ENCODE measurements at places on chromosomes 12 and 14.

- no peak for DNase-seq
These were observed 18.5 kb downstream of the RPGRIP1 start for GRCh38 chr14:21298358-21298757.

DNA sequence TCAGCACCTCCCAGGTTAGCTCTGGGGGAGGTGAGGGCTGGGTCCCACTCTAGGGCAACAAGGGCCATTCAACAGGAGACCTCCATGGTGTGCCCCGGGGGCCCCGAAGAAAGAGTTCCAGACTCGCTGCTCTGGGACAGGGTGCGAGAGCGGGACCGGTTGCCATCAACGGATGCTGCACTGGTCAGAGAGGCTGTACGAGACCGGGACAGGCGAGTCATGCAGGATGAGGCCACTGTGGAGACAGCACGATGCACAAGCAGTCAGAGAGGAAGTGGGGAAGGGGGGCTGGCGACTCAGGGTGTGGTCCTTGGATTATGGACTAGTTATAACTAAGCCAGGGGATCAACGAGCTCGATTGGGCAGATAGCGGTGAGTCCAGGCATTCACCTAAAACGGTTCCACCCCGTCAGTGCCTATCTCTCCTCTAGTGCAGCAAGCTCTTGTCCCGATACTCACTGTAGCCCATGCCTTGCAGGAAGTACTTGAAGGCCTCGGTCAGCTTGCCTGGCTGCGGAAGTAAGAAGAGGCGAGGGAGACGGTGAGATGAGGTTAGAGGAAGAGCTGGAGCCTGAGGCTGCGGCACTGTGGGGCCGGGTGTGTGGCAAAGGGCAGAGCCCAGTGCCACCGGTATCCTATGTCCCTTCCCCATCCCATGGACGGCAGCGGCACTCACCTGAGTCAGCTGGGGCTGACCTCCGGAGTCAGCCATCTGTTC is 7.2 kb downstream of the NDRG2 start:
- DNase-seq, result no peak

DNA sequence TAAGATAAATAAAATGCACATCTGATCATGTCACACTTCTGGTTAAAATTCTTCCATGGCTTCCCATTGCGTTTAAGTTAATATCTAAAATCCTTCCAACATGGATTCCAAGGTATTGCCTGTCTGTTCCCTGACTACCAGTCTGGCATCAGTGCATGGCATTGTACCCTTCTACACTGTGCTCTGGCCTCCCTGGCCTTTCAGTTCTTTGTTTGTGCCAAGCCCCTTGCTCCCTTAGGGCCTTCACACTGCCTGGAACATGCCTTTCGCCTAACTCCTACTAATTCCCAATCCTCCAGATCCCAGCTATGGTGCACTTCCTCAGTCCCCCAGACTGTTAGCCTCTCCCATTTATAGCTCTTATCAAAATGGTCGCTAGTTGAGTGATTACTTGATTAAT is 6.3 kb downstream of the CIPC start:
- no peak for DNase-seq

DNA sequence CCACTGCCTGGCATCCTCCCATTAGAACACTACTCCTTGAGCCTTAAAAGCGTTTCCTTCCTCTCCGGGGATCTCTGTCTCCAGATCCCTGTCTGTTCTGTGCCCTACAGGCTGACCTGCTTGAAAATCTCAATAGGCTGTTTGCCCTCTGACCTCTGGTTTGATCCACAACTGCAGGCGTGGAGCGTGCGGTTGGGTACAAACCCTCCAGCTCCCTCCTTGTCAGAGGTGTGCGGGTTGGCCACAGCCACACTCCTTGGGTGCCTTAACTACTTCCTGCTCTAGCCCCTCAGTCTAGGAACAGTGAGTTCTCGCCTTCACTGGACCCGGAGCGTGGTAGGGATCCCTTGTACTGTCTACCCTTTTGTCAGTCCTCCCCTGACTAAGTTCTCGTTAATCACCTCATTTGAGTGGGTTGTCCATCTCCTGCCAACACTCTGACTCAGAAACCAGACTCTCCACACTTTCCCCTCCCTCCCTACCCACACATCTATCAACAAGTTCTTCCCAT is 33.1 kb downstream of the CMKLR1 start:
- peak; percentile 96 for DNase-seq

DNA sequence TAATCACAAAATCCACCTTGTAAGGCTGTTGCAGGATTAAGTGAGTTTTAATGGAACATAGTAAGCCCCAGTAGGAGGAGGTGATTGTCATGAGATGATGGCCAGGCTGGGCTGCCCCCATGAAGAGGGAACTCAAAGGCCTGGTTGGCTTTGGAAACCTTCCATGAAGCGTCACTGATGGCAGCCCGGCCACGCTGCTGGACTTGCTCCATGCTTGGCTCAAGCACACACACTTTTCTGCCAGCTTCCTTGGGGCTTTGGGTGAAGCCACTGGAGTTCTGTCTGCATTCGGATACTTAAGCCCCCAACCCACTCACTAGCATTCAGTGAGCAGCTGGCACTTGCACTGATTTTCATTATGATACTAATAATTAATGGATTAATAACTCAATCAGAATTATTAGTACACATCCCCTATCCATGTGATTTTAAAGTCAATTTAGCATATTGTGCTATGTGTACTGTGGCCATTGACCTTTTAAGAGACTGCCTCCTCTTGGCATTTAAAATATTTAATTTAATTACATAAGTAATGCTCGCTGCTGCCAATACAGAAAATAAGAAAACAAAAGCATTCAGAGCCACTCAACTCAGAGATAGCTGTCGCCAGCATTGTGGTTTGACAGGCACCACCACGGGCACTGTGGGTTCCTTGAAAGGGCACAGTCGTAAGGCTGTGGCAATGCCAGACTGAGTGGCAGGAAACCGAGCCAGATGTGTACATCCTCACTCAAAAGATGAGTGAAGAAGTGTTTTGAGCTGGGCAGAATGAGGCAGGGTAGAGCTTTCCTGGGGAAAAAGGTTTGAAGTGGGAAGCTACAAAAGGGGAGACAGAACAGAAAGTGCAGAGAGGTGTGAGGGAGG is 15.9 kb downstream of the KRT85 start:
- no peak for DNase-seq

GRCh38 chr12:47903927-47904712 is 674 bp downstream of the VDR start:
- DNase-seq, result peak; percentile 83

- no peak for DNase-seq
These were observed 19.5 kb downstream of the DMAC2L start for GRCh38 chr14:50331596-50331995.

- DNase-seq, result no peak
These were observed 35.3 kb downstream of the NUBPL start for GRCh38 chr14:31596342-31597095.

DNA sequence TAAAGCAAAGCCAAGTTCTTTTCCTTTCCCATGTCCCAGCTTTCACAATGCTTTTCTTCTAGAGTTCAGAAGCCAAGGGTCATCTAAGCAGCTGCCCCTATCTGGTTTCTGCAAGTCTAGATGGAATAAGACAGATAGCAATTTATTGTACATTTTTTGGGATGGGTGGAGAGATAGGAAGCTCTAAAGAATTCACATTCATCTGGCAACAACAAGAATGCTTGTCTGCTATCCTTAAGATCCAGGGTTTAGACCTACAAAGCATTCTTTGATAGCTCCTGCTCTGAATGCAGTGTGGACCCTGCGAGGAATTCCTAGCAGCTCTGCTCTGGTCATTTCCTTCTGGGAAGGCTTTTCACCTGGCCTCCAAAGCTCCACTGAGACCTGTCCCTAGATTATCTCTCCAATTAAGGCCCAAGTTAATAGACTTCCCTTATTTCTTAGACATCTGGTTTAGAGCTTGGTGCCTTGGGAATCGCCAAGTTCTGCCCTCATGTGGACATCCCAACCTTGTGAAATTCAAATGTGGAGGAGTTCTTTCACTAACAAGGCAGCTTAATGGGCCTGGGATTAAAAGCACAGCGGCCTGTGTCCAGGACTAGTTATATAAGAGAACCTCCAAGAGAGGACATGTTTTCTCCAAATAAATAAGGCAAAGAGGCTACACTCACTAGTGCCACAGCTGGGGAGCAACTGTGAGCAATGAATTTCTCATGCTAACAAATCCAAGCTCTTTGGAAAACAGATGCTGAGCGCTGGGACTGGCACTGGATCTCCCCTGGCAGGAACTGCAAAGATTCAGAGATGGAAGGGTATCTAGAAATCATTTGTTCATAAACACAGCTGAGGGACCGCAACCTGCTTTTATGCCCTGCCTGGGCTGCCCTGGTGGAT is 384.5 kb upstream of the DDHD1 start:
- DNase-seq, result no peak

DNA sequence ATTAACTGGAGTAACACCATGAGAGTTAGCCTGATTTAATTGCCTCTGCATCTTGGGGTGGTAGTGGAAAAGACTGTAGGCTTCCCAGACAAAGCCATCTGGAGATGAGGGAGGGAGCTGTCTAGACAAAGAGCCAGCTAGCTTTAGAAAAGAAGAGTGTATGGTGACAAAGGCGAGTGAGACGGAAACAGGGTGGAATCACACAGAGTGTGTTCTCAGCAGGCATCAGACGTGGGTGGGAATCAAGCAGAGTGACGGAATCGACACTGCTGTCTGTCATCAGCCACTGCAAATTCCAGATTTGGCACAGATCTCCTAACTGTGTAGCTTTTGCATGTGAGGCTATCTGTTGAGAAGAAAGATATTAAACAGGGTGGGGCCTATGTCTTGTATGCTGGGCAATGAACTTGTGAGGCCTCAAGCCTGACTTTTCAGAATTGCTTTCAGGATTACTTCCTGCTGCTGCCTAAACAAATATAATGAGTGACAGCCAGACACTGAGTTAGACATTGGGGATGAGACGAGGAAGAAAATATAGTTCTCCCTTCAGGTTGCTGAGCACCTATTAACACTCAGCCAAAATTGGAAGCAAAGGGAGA is 236.5 kb upstream of the GRIP1 start:
- DNase-seq, result no peak

DNA sequence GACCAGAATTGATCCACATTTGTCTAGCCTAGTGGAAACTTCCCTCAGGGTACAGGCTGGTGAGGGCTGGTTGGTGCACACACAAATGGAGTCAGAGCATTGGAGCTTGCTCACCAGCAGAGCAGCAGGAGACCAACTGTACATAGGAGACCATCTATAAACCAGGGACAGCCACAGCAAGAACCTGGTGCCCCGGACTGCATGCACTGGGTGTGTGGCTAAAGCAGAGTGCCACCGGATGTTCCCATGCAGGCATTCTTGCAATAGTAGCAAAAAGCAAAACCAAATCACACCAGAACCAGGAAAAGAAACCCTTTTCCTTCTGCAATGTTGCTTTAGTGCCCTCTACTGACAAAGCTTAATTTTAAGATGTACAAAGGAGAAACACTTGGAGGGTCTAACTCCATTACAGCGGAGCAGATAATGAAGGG is 136.4 kb downstream of the MDGA2 start:
- DNase-seq, result no peak

- DNase-seq, result no peak
These were observed 113.7 kb downstream of the DUSP6 start for GRCh38 chr12:89238593-89238992.

DNA sequence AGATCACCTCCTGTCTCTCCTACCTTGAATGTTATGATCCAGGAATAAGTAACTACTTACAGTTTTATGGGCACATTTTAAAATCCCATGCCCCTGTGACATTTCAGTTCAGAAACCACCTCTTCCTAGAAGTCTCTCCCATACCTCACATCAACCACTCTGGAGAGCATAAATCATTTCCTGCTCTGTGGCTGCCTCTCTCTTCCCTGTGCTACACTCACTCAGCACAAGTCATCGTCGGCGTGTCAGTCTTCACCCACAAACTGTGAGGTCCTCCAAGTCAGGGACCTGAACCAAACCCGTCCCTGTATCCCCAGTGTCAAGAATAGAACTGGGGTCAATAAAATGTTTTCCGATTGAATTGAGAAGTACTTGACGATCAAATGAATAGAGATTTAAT is 863.3 kb downstream of the BCL11B start:
- DNase-seq, result no peak

DNA sequence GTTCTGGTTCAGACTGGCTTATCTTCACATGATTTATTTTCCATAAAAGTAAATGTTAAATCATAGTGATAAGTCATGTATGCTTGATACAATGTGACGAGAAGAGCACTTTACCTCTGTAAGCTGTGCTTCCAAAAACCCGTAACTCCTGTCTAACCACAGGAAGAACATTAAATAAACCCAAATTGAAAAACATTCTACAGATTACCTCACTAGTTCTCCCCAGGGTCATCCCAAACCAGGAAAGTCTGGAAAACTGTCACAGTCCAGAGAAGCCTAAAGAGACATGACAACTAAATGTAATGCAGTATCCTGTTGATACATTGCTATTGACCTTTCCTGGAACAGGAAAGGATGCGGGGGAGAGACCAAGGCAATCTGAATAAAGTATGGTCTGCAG is 32.5 kb upstream of the DUSP6 start:
- no peak for DNase-seq

GRCh38 chr14:104726600-104727451 is 2.8 kb downstream of the ADSS1 start:
- no peak for DNase-seq
